ENCODE measurements at places on chromosomes 5 and 9.

- no peak for DNase-seq
These were observed 109.5 kb upstream of the DPYSL3 start for GRCh38 chr5:147619281-147619878.

GRCh38 chr5:172849606-172850453 lies 15.8 kb downstream of the ERGIC1 start:
- DNase-seq, result no peak

GRCh38 chr9:121741228-121741918 lies 89.9 kb downstream of the DAB2IP start:
- no peak for DNase-seq

- no peak for DNase-seq
These were observed 200.7 kb downstream of the PARP8 start for GRCh38 chr5:50867140-50867539.

DNA sequence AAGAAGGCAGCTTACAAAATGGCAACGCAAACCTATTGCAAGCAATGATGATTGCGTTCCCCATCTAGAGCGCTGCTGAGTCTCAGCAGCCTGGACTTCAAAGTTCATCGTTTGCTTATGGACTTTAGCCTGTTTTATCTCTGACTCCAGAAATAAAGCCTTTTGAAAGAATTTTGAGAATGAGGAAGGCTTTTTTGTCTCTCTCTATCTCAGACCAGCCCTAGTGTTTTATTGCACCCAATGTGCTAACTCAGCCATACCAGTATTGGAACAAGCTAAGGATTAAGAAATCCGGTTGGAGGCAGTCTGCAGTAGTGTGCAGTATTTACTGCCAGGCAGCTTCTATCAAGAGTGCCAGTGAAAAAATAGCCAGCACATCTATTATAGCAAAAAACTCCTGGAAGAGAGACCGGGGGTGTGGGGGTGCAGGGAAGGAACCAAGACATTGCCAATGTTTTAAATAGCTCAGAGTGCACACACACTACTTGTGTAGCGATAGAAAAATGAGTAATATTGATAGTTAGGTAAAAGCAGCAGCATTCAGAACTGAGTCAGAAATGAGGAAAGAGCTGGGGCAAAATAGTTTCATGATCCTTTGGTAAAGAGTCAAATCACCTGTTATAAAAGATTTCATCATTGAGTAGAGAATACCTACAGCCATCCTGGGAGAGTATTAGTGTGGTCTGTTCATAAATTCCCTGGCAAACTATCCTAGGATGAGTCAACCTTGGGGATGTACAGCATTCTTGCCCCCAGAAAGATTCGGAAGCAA lies 219.0 kb downstream of the ZNF608 start:
- DNase-seq, result no peak

DNA sequence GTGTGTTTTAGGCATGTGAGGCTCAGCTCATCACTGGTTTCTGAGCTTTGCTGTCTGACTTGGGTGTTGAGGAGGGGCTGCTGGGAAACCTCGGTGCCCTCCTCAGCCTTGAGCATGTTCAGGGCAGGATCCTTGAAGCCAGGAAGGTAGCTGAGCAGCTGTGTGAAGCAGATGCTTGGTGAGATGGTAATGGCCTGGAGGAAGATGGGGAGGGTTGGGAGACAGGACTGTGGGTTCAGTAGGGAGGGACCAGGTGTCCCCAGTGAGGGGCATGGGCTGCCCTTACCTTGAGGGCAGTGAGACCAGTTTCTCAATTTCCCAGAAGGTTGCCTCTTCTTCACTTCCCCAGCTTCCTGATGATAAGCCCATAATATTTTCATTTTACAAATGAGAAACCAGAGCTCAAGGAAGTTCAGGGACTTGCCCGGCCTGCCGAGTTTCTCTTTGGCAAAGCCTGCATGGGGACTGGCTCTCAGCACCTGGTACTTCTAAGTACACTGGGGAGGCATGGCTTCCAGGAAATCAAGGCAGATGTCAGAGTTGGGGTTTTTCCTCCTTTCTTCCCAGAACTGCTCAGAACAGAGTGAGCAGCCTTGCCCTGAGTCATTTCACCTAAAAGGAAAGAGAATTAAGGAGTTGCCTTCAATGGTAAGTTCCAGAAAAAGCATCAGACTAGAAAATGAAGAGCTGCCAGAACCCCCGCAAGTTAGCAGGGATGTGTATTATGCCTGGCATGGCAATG lies 225.7 kb downstream of the MAST4 start:
- no peak for DNase-seq

DNA sequence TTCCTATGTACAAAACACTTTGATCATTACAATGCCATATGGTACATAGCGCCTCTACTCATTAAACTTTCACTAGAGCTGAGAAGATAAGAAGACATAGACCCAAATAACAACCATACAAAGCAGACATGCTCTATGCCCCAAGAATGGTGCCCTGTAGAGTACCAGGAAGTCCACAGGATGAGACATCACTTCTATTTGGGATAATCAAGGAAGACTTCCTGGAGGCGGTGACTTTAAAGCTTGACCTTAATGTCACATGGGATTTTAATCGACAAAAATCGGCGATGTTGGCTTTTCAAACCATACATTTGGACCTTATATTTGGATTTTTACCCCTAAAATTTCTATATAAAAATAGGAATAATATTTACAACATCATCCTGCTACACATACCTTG lies 224.3 kb upstream of the MAP3K1 start:
- no peak for DNase-seq

- DNase-seq, result no peak
These were observed 483.1 kb upstream of the PIK3R1 start for GRCh38 chr5:67732471-67732870.

- DNase-seq, result no peak
These were observed 189.2 kb upstream of the NR3C1 start for GRCh38 chr5:143592648-143593047.

- DNase-seq, result no peak
These were observed 1379.9 kb downstream of the EFNA5 start for GRCh38 chr5:106290841-106291240.

- no peak for DNase-seq
These were observed 1057.2 kb upstream of the CDH10 start for GRCh38 chr5:25701936-25702335.

DNA sequence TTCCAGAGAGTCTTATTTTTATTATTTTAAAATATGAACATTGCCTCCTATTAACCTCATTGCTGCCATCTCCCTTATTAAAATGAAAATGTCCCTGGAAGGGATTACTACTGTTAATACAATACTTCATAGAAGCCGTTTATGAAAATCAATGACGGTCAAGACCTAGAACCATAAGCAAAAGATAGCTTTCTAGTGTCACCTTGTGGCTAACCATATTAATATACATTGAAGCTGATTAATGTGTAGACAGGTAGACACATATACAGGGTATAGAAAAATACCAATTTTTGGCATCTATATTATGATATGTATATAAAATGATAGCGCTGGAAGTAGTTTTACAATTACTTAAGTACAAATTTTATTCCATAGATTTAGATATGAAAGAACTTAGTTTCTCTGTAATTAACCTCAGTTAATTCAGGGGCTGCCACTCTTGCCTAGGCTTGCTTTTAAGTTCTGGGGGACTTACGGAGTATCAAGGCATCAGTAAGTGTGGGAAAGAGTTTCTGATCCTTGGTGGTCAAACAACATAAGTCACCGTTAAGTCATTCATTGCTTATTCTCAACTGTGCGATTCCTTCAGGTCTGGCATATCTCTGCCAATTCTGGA lies 2.5 kb upstream of the YTHDC2 start:
- no peak for DNase-seq

- DNase-seq, result no peak
These were observed 7.2 kb upstream of the DUSP1 start for GRCh38 chr5:172777881-172778814.

- no peak for DNase-seq
These were observed 49.4 kb downstream of the TRPM6 start for GRCh38 chr9:74838351-74838750.

DNA sequence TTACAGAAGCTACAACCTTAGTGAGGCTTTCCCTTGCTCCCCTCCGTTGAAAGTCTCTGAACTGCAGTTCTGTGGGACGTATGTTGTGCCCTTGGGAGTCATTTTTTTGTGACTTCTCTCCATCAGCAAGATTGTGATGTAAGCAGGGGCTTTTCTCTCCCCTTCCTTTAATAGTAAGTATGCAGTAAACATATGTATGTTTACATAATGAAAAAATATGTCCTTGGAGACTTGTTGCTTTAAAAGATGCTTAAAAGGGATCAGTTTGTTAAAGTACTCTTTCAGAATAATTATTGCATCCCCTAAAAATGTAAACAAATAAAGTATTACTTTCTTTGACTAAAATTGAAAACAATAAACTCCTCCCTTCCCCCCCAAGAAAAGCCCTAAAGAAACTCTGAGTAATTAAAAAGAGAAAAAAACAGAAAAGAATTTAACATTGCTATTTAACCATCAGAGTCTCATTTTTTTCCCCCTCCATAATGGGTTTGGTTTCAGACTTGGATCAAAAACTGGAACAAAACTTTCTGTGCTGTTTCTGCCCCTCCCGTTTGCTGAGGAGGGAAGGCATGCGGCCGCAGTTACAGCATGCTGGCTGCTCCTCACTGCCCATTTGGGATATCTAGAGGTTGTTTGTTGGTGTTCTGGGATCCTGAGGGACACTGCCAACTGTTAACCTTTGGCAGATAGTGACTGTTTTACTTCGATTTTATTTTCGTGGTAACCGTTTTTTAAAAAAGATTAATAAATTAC lies 40.2 kb downstream of the TRIO start:
- no peak for DNase-seq

- DNase-seq, result no peak
These were observed 12.6 kb downstream of the QSOX2 start for GRCh38 chr9:136232969-136233368.

GRCh38 chr9:135704483-135704882 lies 2.5 kb downstream of the KCNT1 start:
- no peak for DNase-seq

GRCh38 chr9:297104-297972 lies 82.7 kb downstream of the DOCK8 start:
- DNase-seq, result no peak

GRCh38 chr5:149002761-149003689 lies 59.8 kb downstream of the SH3TC2 start:
- no peak for DNase-seq

- DNase-seq, result no peak
These were observed 140.2 kb downstream of the ALDH1A1 start for GRCh38 chr9:72812559-72813111.

- DNase-seq, result no peak
These were observed 271.7 kb upstream of the TLE4 start for GRCh38 chr9:79300068-79300467.

DNA sequence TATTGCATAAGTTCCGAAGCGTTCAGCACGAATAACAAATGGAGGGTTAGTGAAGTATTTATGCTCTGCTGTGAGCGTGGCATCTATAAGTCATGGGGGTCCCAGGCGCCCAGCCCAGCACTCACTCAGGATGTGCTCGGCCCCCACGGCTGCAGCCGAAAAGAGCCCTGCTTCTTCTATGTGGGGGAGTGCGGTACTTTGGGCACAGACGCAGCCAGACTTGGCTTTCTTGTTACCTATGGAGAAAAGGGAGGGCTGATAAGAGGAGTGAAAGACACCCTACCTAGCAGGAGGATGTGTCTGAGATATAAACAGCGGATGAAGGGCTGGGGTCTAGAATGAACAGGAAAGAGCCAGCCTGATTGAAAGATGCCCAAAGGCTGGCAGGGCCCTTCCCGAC lies 51.4 kb downstream of the MRPL36 start:
- no peak for DNase-seq
